ENCODE measurements at places on chromosomes 12 and 14. TPM values are rescaled to one million over a fixed set of nuclear protein-coding genes. Genes with fewer than 3 reads are reported as not detected.

Gene KRT71
- total RNA-seq = not detected

Gene ANKRD33
- total RNA-seq = 0.27 TPM

Gene SLC10A1
- not detected for total RNA-seq

Gene TMEM253
- not detected for total RNA-seq

Gene PROX2
- not detected for total RNA-seq

Gene LAG3
- total RNA-seq = 3.6 TPM

Gene ACSM4
- total RNA-seq = not detected

Gene EIF2S3B
- total RNA-seq = 0.58 TPM

Data from uterus (tissue), 4 donors.